Stomach (tissue), 19 donors: ENCODE measurements at places on chromosomes 1 and 21. TPM values are rescaled to one million over a fixed set of nuclear protein-coding genes. Genes with fewer than 3 reads are reported as not detected.

The VHLL gene
- polyA plus RNA-seq, result not detected

The CRP gene
- not detected for polyA plus RNA-seq

The RPF1 gene
- polyA plus RNA-seq, result 22.4 TPM

- no peak overlapping the region for H3K27ac ChIP-seq
- H3K4me3 ChIP-seq, result no peak overlapping the region
- DNase-seq, result no peak
These were observed 123.2 kb upstream of the FGGY start for GRCh38 chr1:59173721-59174120.

DNA sequence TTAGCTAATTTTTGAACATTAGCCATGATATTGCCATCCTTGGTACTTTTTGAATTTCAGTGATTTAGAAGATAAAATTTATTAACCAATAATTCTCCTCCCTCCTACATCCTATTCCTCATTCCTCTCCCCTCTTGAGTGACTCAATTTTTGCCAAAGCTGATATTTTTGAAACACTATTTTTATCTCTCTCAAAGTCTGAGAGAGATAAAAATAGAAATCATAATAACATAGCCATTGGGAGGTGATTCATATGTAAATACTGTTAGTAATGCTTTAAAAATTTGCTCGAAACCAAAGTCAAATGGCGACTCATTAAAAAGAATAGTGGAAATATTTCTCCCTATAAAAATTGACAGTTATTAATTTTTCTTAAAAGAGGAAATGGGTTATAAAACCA, 97.4 kb downstream of the PATJ start:
- no peak for DNase-seq
- no peaks in the 10 kb centered on the region for H3K4me1 ChIP-seq
- H3K4me3 ChIP-seq, result no peak overlapping the region
- no peak overlapping the region for H3K27ac ChIP-seq

- no peaks in the 10 kb centered on the region for H3K27me3 ChIP-seq
- H3K36me3 ChIP-seq, result no peaks in the 10 kb centered on the region
- H3K4me1 ChIP-seq, result peaks cover 11% of the 10 kb centered on the region
- no peak overlapping the region for H3K4me3 ChIP-seq
These were observed 27.2 kb upstream of the ENO1 start for GRCh38 chr1:8905582-8906191.
